ENCODE measurements at places on chromosomes 7 and 10.
A peak's percentile ranks its signal among the peaks of the same experiment; 100 is the strongest.

- no peak for DNase-seq
Observed at GRCh38 chr7:107392830-107393229, 77.0 kb upstream of the GPR22 start.

DNA sequence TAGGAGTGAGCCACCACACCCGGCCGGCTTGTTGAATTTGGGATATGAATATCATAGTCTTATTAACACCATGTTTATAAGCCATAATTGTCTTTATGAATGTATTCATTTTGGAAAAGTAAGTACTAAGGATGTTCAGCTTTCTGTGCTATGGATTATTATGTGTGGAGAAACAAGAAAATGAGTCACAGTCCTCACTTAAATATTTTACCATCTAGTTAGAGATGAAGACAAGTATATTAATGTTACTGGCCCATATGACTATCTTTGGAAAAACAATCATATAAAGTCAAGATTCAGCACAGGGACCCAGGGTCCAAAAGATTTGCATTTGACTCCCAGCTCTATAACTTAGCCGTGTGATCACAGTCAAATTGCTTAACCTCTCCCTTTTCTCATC is 9.8 kb upstream of the TOMM7 start:
- DNase-seq: no peak

- no peak for DNase-seq
Observed at GRCh38 chr7:3151784-3152183, 108.1 kb upstream of the CARD11 start.

DNA sequence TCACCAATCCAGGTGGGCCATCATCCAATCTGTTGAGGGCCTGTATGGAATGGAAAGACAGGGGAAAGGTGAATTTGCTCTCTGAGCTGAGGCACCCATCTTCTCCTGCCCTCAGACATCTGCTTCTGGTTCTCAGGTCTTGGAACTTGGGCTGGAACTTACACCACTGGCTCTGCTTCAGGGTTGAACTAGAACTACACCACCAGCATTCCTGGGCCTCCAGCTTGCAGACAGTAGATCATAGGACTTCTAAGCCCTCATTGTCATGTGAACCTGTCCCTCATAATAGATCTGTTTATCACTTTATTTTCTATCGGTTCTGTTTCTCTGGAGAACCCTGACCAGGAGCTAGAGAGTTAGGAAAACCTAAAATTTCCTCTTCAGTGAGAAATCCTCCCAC is 233.5 kb downstream of the CREB5 start:
- DNase-seq: no peak

- DNase-seq: no peak
Observed at GRCh38 chr7:104548861-104549260, 220.5 kb downstream of the LHFPL3 start.

DNA sequence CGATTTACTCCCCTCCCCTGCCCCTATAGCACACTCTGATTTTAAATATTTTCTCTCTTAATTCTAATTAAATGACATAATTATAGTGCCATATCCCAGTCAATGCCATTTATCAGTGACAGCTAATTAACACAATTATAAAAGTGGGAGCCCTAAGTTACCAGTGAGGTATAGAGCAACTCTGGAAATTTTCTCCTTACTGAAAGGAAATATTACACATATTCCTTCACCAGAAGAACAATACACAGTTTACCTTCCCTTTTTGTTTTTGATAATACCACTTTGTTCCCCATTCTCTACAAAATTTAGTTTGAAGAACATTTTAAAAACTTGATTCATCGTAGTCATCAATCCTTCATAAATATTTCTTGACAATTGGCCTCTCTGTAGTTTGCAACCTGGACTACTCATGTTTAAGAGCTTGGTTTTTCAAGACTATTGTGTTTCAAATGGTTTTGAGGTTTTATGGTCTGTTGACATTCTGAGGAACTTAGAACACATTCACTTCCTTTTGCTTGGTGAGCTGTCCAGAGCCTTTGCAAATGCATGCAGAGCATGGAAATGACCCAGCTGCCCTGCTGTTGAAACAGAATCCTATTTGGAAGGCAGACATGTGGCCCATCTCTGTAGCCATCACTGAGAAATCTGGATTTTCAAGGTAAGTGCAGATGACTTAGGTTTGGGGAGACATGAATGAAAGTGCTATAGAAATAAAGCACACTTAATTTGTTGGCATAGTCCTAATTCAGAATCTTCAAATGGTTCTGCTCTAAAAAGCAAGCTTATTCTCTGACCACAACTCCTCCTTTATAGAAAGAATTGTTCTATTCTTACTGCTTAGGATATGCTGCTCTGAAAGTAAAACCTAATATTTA is at the start of gene GPR141:
GPR141 (plus strand) TSS at position 521 of the 875 bp plus-strand sequence. CDS start 56,628 bp downstream, outside the sequence.
- peak; percentile 10 for DNase-seq

GRCh38 chr7:121914676-121915279 is 41.8 kb downstream of the PTPRZ1 start:
- no peak for DNase-seq

DNA sequence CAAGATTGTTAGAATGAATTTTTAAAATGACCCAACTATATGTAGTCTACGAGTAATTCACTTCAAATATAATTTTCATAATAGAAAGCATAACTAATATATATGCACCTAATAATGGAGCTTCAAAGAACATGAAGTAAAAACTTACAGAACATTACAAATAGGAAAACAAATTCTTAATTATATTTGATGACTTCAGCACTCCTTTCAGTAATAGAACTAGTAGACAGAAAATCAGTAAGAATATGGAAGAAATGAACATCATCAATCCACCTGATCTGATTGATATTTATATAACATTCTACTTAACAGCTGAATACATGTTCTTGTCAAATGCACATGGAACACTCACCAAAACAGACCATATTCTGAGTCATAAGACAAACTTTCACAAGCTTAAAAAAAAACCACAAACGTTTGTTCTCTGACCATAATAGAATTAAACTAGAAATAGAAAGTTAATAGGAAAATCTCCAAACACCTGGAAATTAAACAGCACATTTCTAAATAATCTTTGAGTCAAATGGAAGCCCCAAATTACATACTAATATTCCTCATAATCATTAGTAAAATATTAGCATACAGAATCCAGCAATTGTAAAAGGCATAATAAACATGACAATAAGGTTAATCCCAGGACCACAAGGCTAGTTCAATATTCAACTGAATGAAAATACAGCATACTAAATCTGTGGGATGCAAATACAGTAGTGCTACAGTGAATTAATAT is 48.0 kb downstream of the BRAF start:
- DNase-seq: peak; percentile 24

DNA sequence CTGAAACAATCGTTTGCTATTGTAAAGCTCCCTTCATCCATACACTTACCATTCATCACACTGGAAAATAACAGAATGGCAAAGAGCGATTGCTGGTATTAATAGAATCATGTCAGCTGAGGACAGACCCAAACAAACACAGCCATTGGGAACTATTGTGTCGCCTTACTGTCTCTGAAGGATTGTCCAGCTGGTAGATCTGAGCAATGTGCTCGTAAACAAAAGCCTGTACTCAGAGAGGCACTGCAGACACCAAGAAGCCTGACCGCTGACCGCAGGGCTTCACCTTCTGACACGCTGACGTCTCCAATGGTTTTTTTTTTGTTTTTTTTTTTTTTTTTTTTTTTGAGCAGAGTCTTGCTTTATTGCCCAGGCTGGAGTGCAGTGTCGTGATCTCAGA is 151.0 kb upstream of the FRMD4A start:
- DNase-seq: no peak

DNA sequence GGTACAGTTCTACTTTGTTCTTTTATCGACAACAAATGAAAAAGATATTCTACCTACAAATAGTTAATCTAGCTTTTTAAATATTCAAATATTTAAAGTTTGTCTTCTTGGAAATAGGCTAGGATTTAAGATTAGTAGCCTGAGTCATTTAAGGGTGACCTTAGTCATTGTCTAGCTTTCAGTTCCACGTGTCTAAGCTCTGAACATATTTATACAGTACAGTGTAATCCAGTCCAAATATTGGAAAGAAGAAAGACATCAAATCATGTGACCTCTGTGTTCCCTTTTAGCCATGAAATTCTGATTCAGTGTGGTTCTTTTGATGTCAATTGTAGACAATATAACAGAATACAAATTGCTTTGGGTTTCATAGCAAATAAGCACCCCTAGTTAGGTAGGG is 121.1 kb downstream of the MALRD1 start:
- no peak for DNase-seq

GRCh38 chr10:5107860-5108526 is 13.8 kb downstream of the AKR1C3 start:
- DNase-seq: no peak

Data from Jurkat, Clone E6-1 (cell line).